ENCODE measurements at places on chromosomes 1 and 21.
A peak's percentile ranks its signal among the peaks of the same experiment; 100 is the strongest.

GRCh38 chr1:204289280-204289679, 70.4 kb downstream of the PLEKHA6 start:
- DNase-seq = no peak

- DNase-seq = no peak
Measured at GRCh38 chr1:7334475-7335035, 436.5 kb upstream of the VAMP3 start.

- peak; percentile 30 for DNase-seq
Measured at GRCh38 chr1:17437580-17438317, 1.7 kb downstream of the RCC2 start.

DNA sequence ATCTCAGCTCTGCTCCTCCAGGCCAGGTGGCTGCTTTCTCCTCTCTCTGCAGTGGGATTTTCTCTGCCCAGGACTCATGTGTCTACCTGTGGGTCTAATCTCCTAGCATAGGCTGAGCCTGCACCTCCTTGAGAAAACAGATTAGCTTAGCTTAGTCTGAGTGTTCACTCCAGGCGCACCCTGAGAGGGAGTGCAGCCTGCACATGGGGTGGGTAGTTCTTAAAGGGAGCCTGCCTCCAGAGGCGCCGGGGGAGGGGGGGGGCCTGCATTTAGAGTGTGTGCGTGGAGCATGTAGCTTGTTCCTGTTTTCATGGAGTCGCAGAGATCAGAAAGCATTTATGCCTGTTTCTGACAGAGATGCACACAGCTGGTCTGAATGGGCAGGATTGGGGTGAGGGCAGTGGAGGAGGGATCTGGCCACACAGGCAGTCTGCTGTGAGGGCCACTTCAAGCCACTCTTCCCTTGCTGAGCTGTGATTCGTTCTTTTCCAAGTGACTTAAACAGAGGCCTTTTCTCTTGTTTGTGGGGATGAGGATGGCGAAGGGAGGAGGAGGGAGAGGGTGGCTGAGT, 45.2 kb downstream of the GALNT2 start:
- no peak for DNase-seq

DNA sequence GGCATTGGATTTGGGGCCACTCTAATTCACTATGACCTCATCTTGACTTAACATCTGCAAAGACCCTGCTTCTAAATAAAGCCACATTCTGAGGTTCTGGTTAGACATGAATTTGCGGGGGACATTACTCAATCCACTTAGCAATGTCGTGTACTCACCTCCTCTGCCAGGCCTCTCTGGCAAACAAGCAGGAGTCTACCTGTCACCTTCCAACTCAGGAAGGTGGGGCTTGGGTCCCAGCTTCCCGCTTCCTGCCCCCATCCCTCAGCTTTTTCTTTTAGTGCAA, 177.8 kb downstream of the PSMG1 start:
- no peak for DNase-seq

DNA sequence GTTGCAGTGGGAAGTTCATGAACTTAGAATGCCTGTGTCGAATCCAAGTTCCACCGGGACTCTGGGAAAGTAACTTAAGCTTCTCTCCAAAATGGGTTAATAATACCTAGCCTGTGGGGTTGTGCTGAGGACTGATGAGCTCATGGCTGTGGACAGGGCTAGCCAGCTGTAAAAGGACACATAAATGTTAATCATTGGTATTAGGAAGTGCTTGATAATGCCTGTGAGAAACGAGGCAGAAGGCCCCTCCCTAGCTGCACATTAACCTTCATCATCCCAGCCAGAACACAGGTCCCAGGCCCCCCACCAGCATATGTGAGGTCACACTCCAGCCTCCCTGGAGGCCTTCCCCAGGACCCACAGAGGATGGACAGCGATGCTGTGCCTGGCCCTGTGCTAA, 789 bp upstream of the GJB4 start:
- DNase-seq = no peak
